ENCODE measurements at places on chromosomes 4 and X.
A peak's percentile ranks its signal among the peaks of the same experiment; 100 is the strongest.

GRCh38 chr4:114287079-114287696 is 307.7 kb upstream of the ARSJ start:
- no peak for DNase-seq

GRCh38 chr4:122898370-122899150 is 23.8 kb downstream of the NUDT6 start:
- peak; percentile 76 for DNase-seq

DNA sequence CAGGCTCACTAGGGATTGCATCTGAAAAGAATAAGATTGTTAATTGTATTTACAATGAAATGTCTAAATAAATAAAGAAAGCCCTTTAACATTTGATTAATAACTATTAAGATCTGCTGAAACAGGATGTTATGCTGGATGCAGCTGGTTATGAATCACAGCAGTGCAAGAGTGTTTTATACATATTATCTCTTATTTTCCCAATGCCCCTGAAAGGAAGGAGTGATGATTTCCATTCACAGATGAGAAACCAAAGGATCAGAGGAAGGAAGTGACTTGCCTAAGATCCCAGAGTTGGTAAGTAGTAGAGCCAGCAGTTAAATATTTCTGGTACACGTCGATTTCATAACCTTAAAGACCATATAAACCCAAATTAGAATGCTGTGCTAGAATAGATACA is 76.3 kb upstream of the ARHGAP36 start:
- DNase-seq, result no peak

- peak; percentile 51 for DNase-seq
Measured at GRCh38 chrX:134501941-134502340, 42.0 kb downstream of the HPRT1 start.

DNA sequence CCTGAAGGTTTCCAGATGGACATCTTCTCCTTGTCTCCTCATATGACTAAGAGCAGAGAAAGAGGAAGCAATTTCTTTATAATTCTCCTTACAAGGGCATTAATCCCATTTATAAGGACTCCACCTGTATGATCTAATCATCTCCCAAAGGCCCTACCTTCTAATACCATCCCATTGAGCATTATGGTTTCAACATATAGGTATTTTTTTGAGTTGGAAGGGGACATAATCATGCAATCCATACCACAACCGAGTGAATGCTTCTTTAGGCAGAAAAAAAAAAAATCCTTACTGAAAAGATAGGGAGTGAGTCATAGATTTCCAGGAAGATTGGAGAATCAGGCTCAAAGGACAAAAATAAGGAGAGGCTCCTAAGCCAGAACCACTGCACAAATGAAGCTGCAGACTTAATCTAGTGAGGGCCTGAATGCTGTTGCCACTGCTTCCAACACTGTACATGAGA is 312.5 kb upstream of the HS3ST1 start:
- DNase-seq, result peak; percentile 65

DNA sequence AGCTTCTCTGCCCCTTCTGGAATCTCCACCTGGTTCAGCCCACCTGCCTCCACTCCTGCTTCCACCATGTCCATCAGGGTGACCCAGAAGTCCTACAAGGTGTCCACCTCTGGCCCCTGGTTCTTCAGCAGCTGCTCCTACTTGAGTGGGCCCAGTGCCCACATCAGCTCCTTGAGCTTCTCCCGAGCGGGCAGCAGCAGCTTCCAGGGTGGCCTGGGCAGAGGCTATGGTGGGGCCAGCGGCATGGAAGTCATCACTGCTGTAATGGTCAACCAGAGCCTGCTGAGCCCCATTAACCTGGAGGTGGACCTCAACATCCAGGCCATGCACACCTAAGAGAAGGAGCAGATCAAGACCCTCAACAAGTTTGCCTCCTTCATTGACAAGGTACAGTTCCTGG is 74.4 kb upstream of the ZXDA start:
- DNase-seq, result no peak

- DNase-seq, result peak; percentile 81
Measured at GRCh38 chrX:70292788-70293187, 2.9 kb downstream of the KIF4A start.

DNA sequence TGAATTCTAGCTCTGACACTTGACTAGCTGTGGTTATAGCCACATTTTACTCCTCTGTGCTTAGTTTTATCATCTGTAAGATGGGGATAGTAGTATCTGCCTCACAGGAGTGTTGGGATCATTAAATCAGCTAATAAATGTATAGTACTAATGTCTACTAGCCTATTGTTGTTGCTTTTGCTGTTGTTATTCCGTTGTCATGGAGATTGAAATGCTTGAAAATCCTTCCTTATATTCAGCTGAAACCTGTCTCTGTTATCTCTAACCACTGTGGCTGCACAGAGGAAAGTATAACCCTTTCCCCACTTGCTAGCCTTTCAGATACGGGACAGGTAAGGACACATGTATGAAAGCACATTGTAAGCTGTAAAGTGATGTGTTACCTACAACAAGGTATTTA is 33.9 kb downstream of the CLCN5 start:
- no peak for DNase-seq

- DNase-seq, result peak; percentile 42
Measured at GRCh38 chrX:129637217-129638109, 17.3 kb downstream of the APLN start.

DNA sequence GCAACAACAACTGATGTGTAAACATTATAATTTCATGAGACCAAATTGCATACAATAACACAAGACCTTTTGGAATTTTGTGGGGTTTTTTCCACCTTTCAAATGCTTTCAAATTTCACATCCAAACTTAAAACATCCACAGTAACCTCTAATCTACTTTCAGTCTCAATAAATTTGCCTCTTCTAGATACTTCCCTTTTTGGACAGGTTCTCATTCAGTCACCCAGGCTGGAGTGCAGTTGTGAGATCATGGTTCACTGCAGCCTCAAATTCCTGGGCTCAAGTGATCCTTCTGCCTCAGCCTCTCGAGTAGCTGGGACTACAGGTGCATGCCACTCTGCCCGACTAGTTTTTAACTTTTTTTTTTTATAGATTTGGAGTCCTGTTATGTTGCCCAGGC is 556.6 kb downstream of the NLGN4X start:
- no peak for DNase-seq

- no peak for DNase-seq
Measured at GRCh38 chr4:184443318-184443717, 31.0 kb downstream of the IRF2 start.

- DNase-seq, result no peak
Measured at GRCh38 chrX:131821945-131822622, 201.0 kb upstream of the STK26 start.

- DNase-seq, result no peak
Measured at GRCh38 chr4:173130687-173131086, 37.9 kb upstream of the GALNT7 start.

GRCh38 chrX:134688839-134689238 is 30.6 kb upstream of the PLAC1 start:
- DNase-seq, result peak; percentile 37

DNA sequence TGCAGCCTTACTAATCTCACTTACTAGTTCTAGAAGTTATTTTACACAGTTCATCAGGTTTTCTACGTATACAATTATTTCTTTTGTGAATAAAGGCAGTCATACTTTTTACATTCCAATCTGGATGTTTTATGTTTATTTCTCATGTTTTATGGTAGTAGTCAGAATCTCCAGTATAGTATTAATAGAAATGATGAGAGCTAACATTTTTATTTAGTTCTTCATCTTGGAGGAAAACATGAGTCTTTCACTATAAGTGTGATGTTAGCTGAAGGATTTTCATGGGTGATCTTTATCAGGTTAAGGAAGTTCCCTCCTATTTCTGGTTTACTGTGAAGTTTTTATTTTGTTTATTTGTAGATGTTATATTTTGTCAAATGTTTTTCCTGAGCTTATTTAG is 256.1 kb upstream of the GIMD1 start:
- DNase-seq, result no peak

DNA sequence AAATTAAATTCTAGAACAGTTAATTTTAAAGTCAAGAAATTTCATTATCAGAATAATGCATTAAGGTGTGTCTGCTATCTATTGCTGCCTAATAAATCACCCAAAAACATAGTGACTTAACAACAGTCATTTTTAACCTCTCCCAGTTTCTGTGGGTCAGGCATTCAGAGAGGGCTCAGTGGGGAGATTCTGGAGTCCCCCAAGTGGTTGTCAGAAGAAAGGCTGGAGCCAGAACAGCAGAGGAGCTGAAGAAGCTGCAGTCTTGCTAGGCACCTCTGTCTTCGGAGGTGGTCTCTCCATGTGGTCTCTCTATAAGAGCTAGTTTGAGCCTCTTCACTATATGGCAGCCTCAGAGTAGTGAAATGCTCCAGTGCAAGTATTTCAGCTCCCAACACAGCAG is 9.3 kb upstream of the HOPX start:
- no peak for DNase-seq

GRCh38 chrX:25002661-25003020 is 13.1 kb downstream of the ARX start:
- DNase-seq, result no peak

DNA sequence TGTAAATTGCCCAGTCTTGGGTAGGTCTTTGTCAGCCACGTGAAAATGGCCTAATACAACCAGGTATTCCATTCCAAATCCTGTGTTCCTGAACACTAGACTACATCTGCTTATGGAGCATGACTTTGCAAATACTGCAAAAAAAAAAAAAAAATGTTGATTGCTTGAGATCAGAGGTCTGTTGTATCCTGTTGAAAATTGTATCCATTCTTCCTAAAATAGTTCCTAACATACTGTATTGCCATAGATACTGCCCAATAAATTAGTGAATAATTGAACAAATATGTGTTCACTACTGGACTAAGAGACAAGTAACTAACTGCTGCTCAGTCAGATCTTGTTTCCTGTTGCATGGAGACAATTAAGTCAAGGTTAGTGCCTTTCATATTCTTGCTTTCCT is 164.3 kb upstream of the PABPC4L start:
- DNase-seq, result peak; percentile 5
